ENCODE measurements at places on chromosomes 5 and 9.

- no peak for DNase-seq
Observed at GRCh38 chr5:74179179-74179578, 461.3 kb downstream of the ENC1 start.

- DNase-seq: no peak
Observed at GRCh38 chr5:156892223-156892622, 42.1 kb downstream of the PPP1R2B start.

GRCh38 chr9:136714096-136714892 lies 1.9 kb downstream of the DIPK1B start:
- DNase-seq: no peak

- no peak for DNase-seq
Observed at GRCh38 chr9:89712283-89712682, 107.5 kb downstream of the GADD45G start.

- peak; percentile 14 for DNase-seq
Observed at GRCh38 chr5:145554399-145554798, 280.7 kb downstream of the PRELID2 start.

- DNase-seq: no peak
Observed at GRCh38 chr5:150625831-150626746, 14.4 kb upstream of the SYNPO start.

- no peak for DNase-seq
Observed at GRCh38 chr9:119026120-119026519, 343.1 kb downstream of the BRINP1 start.

- no peak for DNase-seq
Observed at GRCh38 chr9:29282121-29282520, 1708.8 kb upstream of the C9orf72 start.

DNA sequence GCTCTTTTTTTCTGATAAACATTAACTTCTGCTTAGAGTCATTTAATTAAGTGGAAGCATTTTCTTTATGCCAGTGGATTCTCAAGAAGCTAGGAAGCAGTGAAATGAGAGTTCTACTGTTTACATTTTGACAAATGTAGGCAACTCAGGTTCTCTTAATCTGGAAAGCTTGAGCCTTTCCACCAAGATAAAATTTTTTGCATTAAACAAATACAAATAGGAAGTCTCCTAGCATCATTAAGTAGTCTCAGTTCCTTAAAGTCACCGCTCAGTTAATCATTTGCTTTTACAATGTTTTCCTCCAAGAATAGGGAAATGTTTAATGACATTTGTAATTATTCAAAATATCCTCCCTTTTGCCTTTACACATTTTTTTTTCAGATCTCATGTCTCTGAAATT lies 290.4 kb upstream of the PDE4D start:
- no peak for DNase-seq

GRCh38 chr9:73951147-73951546 lies 546.0 kb upstream of the RORB start:
- no peak for DNase-seq

DNA sequence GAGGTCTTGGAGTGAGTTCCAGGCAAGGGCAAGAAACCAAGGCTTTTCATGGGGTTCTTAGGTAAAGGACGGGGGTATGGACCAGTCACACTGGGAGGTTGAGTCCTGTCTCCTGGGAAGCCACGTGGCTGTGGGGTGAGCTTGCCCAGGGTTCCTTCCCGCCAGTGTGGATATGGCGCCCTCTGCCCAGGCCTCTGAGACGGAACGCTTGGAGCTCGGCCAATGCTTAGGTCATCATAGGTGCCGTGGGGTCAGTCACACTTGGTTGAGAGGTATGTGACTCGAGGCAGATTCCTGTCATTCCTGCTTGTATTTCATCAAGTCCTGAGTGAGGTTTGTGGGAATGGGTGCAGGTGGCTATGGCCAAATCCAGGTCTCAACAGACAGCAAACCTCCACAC lies 46.2 kb downstream of the TENT4A start:
- peak; percentile 12 for DNase-seq

DNA sequence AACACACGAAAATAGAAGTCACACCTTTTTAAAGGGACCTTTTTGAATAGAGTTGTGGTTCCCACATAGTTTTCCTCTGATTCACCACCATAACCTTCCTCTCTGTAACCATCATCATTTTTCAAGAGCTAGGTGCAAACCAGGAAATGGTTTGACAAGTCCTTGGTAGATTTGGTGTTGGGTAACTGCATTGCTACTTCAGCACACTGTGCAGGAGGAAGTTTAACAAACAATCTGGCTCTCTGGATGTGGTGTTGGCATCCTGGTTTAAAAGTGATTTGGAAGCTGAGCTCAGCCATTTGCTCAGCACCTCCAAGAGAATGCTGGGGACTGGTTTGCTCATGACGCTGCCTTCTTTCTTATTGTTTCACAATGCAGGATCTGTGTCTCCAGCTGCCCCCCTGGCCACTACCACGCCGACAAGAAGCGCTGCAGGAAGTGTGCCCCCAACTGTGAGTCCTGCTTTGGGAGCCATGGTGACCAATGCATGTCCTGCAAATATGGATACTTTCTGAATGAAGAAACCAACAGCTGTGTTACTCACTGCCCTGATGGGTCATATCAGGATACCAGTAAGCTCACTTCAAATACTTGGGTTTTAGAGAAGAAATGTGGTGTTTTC lies 213.1 kb downstream of the RFK start:
- DNase-seq: peak; percentile 89

DNA sequence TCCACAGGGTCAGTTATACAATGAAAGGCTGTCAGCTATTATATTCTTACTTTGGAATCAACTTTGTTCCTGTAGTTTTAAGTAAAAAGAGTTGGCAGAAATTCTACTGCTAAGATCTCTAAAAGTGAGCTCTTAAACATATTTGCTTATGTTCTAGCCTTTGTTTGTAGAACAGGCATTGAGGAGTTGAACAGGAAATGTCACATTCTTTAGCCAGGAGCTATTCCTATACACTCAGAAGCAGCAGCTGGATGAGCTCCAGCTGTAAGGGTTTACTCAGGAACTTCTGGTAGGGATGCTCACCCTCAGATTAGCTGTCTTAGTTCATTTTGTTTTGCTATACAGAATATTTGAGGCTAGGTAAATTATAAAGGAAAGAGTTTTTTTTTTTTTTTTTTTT lies 22.4 kb upstream of the SPINK14 start:
- no peak for DNase-seq

DNA sequence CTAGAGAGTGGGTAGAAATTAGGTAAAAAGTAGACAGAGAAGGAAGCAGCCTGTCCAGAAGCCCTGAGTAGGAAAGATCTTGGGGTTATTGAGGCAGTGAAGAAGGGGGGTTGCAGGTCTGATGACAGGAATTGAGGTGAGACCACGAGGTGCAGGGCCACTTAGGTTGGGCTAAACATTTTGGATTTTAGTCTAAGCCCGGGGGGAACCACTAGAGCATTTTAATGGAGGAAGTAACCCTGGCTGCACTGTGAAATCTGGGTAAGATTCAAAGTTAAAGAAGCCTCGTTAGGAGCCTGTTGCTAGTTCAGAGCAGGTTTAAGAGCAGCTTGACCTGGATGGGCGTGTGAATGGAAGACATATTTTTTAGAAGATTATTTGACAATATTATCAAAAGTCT lies 38.3 kb downstream of the MAP3K1 start:
- no peak for DNase-seq

GRCh38 chr5:177476531-177477233 lies 3.2 kb upstream of the DBN1 start:
- DNase-seq: no peak

DNA sequence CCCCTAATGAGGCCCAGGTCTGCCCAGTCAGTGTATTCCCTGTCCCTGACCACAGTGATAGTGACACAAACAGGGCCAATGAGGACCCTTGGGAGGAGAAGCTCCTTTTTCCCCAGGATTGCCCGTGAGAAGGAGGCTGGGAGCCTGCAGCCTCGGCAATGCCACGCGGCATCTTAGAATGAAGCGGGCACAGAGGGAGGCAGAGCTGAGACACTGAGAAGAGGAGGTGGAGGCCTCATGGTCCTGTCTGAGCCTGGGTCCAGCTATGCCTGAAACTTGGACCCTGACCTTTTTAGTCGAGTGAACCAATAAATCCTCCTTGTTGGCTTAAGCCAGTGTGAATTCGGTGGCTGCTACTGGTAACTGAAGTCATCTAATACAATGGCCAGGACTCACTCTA lies 28.4 kb downstream of the STC2 start:
- no peak for DNase-seq

GRCh38 chr9:112061152-112061740 lies 113.9 kb downstream of the SUSD1 start:
- DNase-seq: peak; percentile 88

- no peak for DNase-seq
Observed at GRCh38 chr9:93645149-93645889, 68.9 kb downstream of the PHF2 start.

DNA sequence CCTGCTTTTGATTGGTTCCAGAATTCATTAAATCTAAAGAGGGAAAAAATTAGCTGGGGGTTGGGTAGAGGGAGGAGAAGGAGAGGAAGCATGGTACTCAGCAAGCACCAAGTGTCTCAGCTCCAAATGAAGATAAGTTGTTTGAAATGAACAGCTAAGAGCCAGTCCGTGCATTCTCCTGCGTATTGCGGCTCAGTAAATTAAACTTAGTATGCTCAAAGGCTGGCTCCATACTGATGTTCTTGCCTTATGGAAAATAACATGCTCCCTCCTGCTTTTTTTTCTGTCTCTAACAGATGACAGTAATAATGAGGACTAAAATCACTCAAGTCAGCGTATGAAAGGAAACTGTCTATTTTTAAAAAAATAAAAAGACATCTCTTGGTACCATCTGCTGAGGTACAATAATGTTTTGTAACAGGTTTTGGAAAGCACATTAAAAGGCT lies 161.0 kb downstream of the SPATA31D1 start:
- no peak for DNase-seq

- no peak for DNase-seq
Observed at GRCh38 chr5:148583421-148583965, 70.8 kb downstream of the HTR4 start.

- no peak for DNase-seq
Observed at GRCh38 chr9:30506749-30507148, 1877.7 kb upstream of the ACO1 start.

- no peak for DNase-seq
Observed at GRCh38 chr5:146660376-146660960, 144.5 kb upstream of the GPR151 start.

- no peak for DNase-seq
Observed at GRCh38 chr5:171695804-171696203, 89.8 kb upstream of the SMIM23 start.

- DNase-seq: no peak
Observed at GRCh38 chr5:118775790-118776499, 212.4 kb downstream of the DTWD2 start.

DNA sequence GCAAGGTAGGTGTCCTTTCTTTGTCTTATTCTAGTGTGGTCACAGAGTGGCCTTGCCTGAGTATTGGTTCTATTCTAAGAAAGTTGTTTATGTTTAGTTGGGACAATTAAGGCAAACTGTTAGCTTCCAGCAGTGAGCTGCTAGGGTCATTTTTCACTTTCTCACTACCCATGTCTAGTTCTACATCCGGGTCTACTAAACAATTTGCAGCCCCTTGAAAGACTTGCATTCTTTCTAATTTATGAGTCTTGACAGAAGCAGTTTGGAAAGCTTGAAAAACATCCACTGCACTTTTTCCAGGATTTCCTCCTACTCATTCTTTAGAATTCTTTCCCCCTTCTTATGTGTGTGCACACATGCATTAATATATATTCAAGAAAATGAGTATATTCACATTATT lies 892.2 kb upstream of the ACO1 start:
- no peak for DNase-seq

- DNase-seq: no peak
Observed at GRCh38 chr9:5846501-5846921, 13.6 kb upstream of the ERMP1 start.

DNA sequence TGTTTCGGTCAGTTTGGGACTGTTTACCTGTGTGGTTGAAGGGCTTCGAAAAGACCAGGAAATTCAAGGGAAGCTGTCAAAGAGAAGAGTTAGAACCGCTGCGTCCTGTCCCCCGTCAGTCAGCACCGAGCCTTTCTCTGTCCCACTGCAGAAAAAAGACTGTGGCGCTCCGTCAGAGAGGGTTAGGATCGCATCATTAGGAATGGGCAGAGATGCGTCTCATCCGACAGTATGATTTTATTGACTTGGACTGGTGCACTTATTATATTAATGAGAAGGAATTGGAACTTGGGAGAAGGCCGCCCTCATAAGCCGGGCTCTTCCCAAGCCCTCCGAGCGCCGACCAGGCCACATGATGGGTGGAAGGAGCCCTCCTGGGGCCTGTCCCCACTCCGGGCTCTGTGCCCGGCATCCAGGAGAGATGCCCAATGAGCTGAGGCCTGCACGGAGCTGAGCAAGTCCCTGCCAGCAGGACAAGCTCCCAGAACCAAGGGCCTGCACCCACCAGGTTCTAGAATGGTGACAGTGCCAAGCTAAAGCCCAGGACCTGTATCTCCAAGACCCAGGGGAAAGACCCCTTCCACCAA lies 71.5 kb downstream of the NEK6 start:
- DNase-seq: no peak

Data from SW480 (cell line).